Activated naive CD4-positive, alpha-beta T cell treated with anti-CD3 and anti-CD28 coated beads, Interleukin-2, amount 50 U/mL, for 72 hours (primary cell): ENCODE measurements at places on chromosomes 2 and 18.

DNA sequence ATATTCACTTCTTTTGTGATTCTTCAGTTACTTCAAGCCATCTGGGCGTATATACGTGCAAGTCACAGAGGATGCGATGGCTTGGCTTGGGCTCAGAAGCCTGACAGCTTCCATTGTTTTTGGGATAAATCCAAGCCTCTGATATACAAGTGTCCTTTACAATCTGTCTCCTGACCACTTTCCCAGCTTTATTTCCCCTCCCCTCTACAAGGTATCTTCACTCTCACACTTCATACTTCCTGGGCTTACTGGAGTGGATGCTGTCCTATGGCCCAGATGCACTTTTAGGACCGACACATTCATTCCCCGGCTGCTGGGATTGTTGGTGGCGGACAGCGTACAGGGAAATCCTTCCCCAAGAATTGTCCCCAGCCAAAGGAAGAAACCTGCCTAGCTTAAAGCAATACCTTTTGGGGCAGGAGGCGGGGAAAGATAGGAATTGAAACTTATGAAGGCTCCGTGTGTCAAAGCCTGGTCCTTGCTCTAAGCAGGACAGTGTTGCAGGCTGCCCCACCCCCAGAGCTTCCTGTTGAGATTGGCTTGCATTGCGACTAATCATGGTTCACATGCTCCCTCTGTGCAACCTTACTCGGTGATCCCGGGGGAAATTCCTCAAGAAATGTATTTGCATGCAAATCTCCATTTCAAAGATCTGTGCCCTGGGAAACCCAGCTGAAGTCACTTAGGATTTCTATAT is 802.9 kb upstream of the ID2 start:
- no peak for DNase-seq

- no peak for DNase-seq
Measured at GRCh38 chr18:34592961-34593382, 117.1 kb upstream of the DTNA start.

GRCh38 chr2:232349946-232350635 is 28.5 kb upstream of the ALPP start:
- no peak for DNase-seq

GRCh38 chr2:24399434-24400206 is 39.3 kb upstream of the ITSN2 start:
- no peak for DNase-seq

GRCh38 chr2:48946449-48947048 is 191.0 kb upstream of the LHCGR start:
- DNase-seq, result peak; percentile 9

- no peak for DNase-seq
Measured at GRCh38 chr2:240387669-240388358, 47.6 kb upstream of the GPC1 start.

DNA sequence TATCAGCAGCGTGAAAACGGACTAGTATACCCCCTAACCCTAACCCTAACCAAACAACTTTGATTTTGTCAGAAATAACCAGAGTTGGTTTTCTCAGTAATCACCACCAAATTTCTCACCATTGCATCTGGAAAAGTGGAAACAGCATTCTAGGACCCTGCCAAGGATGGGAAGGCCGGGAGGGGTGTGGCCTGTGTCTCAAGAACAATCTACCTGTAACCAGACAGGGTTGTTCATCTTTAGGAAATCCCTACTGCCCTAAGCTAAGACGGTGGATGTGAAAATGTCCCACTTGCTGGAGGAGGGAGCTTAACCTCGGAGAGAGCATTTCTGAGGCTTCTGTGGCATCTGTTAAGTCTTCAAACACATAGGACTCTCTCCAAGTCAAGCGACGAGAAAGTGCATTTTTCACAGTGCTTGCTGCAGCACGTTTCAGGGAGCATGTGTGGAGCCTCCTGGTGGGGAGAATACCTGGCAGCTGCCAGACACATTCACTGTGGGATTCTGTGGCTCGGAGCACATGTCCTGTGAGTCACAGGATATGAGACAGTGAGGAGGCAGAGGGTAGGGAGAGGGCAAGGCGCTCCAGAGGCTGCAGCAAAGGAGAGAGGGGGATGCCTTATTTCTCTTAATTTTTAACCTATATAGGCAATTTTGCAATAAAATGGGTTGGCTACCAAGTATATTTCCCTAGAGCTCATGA is 207.5 kb downstream of the SPP2 start:
- peak; percentile 68 for DNase-seq

DNA sequence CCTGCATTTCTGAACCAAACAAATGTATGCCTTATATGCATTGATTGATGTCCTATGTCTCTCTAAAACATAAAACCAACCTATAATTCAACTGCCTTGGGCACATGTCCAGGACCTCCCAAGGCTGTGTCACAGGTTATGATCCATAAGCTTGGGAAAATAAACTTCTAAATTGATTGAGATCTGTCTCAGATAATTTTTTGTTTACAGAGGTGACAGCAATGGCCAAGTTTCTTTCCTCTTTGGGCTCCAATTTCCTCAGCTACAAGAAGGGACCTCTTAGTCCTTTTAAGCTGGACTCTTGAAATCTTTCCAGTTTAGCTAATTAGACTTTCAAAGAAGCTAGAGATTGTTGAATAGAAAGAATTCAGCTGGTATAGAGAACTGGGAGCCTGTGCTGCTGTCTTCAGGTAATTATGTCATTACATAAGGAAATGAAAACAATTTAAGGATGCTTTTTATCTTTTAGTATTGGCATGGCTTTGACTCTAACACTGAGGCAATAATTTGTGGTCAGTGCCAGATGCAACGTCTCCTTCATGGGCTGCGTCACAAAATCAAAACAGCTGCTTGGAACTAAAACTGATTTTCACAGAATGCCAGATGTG is 412.1 kb upstream of the TRIB2 start:
- DNase-seq, result no peak

- DNase-seq, result no peak
Measured at GRCh38 chr2:213246497-213247281, 37.6 kb upstream of the SPAG16 start.

- DNase-seq, result no peak
Measured at GRCh38 chr2:20091305-20091991, 40.0 kb upstream of the LAPTM4A start.

DNA sequence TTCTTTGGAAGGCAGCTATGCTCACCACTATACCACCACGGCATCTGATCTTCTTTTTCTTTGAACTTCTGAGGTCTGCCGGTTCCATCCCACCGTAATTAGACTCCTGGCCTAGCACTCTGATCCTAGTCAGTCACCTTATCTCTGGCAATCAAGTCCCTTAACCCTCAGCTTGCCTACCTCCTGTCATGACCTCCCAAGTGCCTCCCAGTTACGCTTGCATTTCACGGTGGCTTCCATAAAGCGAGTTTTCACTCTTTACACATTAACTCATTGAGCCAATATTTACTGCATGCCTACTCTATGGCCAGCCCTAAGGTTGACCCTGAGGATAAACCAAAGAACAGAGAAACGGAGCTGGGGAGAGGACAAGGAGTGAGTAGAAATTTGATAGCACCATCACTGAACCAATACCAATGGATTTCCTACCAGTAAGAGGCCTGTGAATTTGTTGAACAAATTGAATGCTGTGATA is 37.8 kb upstream of the TMEM182 start:
- DNase-seq, result no peak

- DNase-seq, result no peak
Measured at GRCh38 chr2:234133004-234133403, 82.5 kb downstream of the SPP2 start.

DNA sequence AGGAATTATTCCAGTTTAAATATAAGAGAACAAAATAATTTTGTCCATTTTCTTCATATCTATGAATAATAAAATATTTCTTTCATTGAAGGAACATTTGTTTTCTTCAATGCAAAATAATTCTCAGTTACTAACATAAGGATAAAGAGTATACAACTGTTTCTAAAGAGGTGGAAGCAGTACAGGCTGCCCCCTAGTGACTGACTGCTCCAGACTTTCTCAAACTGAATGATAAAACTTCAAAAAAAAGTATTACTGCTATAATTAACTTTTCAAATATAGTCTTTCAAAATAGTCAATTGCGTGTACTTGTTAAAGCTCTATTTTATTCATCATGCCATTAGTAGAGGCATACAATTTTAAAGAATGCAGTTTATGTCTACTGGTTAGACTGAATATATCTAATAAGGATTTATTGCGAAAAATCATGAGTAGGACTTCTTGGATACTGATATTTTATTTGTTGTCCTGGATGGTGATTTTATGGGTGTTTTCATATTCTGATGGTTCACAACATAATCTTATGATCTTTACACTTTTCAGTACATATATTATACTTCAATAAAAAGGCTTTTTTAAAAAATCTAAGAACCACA is 100.1 kb downstream of the WDPCP start:
- no peak for DNase-seq

DNA sequence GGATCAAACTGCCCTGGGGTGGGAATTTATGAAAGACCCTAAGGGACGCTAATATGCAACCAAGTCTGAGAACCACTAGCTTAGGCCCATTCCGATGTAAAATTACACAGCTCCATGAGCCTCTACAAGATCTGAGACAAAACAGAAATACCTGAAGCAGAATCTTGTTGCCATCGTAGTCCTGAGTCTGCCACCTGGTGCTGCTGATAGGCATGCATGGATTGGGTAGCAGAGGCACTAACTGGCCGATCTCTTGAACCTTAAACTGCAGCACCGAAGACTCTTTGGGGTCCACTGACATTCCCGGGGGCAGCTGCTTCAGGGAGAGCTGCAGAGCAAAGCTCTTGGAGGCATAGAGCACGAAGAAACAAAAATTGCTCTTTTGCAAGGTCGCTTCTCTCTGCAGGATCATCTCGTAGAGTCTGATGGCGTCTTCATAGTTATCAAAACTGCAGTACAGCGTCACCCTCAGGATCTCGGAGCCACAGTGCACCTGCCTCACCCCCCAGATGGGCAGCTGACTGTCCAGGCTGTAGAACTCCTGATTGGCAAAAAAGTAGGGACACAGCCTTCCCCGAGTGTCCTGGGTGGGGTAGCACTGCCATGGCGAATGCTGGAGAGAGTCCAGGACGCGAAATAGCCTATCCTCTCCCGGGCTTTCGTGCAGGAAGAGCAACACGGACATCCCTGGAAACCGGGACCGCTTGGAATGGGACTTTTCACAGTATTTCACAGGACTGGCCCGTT is 848 bp downstream of the FAM124B start:
- DNase-seq, result no peak

- DNase-seq, result no peak
Measured at GRCh38 chr18:24388957-24389356, 8.7 kb downstream of the OSBPL1A start.

DNA sequence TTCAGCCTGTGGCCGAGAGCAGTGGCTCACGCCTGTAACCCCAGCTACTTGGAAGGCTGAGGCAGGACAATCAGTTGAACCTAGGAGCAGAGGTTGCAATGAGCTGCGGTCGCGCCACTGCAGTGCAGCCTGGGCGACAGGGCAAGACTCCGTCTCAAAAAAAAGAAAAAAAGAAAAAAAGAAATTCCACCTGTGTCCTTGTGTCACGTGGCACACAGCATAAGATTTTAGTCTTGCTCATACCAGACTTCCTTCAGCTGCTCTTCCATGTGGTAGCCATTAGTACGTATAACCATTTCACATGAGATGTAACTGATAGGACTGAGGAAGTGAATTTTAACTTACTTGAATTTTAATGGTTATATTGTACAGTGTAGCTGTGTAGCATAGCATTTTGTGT is 4.0 kb downstream of the NOP58 start:
- DNase-seq, result no peak

- no peak for DNase-seq
Measured at GRCh38 chr2:128374001-128374710, 55.5 kb upstream of the HS6ST1 start.

DNA sequence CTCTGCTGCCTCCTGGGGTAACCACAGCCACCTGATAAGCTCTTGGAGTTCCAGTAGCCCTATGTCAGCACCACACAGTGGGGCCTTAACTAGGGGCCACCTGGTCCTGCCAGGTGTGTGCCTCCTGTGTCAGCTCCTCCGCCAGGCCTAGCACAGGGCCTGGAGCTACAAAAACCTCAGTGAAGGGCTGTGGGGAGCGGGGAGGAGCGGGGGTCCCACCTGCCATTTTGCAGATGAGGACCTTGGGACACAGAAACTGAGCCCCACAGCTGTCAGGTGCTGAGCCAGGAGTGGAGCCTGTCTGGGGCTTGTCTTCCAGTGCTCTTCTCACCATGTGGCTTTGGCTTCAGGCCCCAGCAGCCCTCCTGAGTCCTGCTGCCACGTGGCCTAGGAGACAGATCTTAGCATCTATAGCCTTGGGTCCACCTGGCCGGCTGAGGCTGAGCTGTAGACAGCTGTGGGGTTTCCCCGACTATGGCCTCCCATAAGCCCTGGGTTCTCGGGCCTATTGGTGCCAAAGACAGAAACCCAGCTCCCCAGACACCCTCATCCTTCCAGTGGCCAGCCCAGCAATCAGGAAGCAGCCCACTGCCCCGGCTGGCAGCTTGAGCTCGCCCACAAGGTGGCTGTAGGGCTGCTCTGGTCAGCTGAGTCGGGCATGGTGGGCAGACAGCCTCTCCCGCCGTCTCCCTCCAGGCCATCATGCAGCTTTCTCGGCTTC is 104.5 kb upstream of the MCFD2 start:
- no peak for DNase-seq

GRCh38 chr2:75246441-75247167 is 47.3 kb upstream of the TACR1 start:
- no peak for DNase-seq

GRCh38 chr2:23321751-23322150 is 63.2 kb upstream of the KLHL29 start:
- no peak for DNase-seq
